ENCODE measurements at places on chromosomes 12 and 14.

DNA sequence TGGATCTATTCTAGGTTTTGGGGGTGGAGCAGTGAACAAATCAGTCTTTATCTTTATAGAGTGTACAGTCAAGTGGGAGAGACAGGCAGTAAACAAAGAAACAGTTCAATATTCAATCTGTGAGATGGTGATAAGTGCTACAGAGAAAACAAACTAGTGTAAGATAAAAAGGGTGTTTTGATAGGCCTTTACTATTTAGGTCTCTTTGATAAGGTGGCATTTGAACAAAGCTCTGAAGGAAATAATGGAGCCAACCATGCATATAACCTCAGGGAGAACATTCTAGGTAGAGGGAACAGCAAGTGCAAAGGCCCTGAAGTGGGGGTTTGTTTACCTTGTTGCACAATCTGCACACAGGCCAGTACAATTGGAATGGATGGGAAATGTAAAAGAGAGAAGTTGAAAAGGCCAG lies 47.3 kb downstream of the PTPN11 start:
- DNase-seq = no peak

DNA sequence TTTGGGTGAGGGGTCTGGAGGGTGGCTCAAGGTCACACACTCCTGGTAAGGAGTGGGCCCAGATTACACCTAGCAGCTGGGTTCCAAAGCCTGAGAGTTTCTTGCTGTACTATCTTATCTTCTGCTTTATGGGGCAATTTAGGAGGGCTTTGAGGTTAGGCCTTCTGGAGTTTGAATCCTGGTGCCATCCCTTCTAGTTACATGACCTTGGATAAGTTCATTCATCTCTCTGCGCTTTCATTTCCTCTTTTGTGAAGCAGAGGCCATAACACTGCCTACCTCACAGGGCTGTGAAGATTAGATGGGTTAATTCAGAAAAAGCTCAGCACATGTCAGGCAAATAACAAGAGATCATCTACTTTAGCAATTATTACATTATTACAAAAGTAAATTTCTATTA lies 7.4 kb upstream of the KRT77 start:
- no peak for DNase-seq

DNA sequence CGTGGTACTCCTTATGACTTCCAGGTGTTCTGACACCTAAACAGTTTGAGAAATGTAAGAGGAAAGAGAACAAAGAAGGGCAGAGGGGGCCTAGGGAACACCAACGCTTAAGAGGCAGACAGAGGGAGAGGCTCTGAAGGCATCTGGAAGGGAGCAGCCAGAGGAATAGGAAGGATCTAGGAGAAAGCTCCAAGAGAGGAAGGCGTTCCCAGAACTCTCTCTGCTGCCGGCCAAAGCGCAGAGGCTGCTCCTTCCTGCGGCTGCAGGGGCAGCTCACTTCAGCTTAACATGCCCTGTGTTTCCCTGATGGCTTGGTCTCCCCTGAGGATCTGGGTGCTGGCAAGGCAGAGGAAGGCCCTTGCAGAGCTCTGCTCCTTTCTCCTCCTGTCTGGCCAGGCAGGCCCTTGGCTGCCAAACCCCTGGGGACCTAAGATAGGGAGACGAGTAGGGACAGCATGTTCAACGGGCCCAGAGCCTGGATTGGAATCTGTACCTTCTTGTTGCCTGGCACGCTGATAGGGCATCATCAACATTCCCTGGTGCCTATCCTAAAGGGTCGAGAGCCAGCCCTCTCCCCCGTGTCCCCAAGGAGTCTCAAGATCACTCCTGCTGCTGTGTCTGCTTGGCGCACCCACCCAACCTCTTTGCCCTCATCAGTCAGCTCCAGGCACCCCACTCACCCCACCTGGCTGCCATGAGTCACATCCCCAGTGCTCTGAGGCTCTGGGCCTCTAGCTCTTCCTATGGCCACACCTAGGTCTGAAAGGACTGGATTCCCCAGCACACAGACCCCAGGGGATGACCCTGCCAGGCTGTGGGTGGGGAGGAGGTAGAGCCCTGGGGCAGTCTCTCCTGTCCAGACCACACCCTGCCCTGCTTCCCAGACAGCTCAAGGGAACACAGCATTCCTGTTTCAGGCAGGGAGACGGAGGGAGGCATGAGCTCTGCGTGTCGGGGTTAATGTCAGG lies 45.6 kb downstream of the LTBP2 start:
- no peak for DNase-seq

DNA sequence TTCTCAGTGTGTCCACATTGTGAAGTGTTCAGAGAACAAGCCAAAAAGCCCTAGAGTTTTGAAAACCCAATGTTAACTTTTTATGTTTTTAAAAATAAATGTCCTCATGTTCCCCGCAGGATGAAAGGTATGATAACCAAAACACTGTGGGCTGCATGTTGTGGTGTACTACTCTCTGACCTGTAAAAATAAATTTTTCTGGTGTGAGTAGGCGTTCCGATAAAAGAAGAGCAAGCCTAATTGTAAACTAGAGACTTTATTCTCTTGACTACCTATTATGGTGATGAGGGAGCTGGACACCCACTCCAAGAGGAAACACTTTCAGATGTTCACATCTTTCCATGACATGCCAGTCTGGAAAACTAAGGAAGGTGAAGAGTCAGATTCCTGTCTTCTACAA lies 18.2 kb downstream of the PTGER2 start:
- no peak for DNase-seq

DNA sequence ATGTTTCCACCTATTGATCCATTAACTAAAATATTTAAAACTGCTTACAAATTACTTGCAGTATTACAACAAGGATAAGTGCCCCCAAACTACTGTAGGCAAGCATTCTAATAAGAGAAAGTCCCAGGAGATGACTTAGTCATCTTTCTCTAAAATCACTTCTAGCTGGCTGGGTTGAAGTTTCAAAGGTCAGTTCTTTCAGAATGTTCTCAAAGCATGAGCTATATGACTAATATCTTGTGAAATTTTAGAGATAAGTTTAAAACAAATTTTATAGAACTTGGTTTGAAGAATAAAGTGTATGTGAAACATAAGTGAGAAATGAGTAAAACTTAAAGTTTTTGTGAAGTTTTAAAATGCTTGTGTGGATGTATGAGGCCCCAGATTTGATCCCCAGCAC lies 24.3 kb upstream of the OR6J1 start:
- no peak for DNase-seq

DNA sequence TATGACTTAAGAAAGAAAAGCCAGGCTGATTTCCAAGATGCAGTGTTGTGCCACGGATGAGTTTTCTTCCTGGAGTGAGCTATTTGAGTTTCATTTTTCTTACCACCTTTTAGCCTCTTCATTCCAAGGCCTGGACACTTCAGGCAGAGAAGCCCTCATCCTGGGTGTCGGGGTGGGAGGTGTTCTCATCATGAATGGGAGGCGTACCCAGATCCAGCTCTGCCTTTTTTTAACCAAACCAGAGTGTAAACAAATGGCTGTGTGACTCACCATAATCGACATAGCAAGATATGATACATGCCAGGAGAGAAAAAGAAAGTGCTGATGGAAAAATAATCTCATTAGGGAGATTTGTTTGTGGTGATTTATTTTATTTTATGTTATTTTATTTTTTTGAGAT lies 79.9 kb downstream of the ARF6 start:
- DNase-seq = no peak

GRCh38 chr12:47733142-47733541 lies 7.9 kb upstream of the ENDOU start:
- DNase-seq = no peak

- DNase-seq = no peak
Measured at GRCh38 chr12:84599539-84599938, 313.1 kb downstream of the SLC6A15 start.

DNA sequence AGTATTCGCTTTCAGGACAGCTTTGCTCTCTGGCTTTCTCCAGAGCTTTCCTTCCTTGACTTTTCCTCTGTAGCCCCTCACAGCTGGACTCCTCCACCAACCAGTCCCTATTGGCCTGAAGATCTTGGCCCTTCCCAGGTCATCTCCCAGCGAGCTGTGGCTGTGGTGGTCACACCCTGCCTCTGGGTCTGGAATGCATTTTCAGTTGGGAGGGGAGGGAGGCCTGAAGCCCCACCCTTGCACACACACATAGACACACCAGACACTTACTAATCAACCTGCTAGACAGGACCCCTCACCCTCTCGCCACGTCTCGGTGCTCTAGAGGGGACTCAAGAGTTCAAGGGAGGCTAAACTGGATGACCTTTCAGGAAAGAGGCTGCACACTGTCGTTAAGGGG lies 13.9 kb downstream of the JDP2 start:
- DNase-seq = no peak

GRCh38 chr12:62625228-62625627 lies 158.6 kb downstream of the MON2 start:
- no peak for DNase-seq

GRCh38 chr12:17381211-17381610 lies 708.8 kb downstream of the RERGL start:
- DNase-seq = no peak

GRCh38 chr12:85440271-85440670 lies 160.3 kb downstream of the ALX1 start:
- no peak for DNase-seq

- no peak for DNase-seq
Measured at GRCh38 chr12:60997869-60998378, 1262.3 kb upstream of the USP15 start.

GRCh38 chr14:93375673-93376156 lies 28.7 kb downstream of the COX8C start:
- no peak for DNase-seq

DNA sequence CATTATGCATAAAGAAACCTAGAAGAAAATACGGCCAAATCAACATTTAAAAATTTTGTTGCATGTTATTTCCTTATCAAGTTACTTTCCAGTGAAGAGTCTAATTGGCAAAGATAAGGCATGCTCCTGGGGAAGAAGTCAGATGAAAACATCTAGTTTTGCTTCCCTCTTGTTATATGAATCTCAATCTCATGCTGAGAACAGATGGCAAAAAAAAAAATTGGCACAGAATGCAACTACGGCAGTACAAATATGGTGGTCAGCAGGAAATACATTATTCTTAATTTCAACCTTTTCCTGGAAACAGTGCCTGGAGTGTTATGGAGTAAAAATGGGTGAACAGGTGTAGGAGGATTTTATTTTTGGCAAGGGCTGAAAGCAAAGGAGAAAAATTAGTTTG lies 32.8 kb downstream of the HECTD4 start:
- no peak for DNase-seq

DNA sequence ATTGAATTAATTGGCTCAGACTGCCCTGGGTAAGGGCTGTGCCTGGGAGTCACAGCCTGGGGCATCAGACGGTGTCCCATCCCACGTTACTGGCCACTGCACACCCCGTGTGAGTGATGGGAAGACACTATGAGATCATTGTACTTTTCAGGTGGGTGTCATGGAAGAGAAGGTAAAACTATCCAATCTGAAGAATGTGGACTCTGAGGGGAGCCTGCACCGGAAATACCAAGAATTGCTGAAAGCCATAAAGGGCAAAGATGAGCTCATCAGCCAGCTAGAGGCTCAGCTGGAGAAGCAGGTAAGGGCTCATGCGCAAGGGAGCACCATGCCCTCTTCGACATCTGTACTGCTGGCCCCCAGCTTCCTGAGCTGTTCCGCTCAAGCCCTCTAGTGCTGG lies 24.0 kb downstream of the PLEKHH1 start:
- no peak for DNase-seq

DNA sequence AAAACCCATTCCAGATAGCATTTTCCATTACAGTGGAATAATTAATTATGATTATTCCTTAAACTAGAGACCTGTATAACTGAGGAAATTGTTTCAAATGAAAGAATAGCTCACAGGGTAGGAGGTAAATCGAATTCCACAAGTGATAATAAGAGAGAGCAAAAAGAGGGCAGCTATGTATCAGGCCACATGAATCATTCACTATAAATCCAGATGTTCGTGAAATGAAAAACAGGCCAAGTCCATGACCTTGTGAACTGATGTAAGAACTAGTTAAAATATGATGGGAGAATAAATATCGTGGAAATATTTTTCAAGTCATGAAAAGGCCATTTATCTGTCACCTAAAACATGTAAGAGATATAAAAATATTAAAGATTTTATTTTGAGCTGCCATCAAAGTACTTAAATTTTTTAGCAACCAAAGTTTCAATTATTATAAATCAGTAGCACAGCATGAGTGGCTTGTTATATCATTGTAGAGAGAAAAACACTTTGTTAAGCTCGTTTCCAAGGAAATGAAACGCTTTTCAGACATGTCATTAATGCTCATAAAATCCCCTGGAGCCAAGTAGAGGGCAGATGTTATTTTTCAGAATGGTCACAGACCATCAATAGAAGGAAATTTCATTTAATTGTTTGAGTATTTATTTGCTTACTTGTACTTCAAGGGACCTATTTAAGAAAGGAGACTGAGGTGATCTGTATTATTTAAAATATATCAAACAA lies 120.6 kb upstream of the CDKN3 start:
- DNase-seq = no peak

GRCh38 chr14:56100556-56100955 lies 17.7 kb upstream of the PELI2 start:
- DNase-seq = no peak

DNA sequence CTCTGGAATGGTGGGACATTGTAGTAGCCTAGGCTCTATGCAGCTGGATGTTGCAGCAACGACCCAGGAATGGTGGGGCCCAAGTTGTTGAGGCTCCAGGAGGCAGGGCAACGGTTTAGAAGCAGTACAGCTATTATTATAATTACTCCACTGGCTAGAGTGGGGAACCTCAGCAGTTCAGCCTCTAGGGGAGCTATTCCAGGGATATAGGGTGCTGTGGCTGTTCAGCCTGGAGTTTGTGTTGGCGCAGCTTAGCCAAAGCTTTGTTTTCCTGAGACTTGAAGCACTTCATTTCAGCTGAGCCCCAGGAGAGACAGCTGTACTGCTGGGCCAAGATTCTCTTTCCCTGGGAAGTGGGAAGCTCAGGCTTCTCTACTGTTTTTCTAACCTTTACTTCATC lies 1023.0 kb upstream of the ATXN7L3B start:
- no peak for DNase-seq

GRCh38 chr12:108551535-108551934 lies 9.4 kb downstream of the SART3 start:
- no peak for DNase-seq

DNA sequence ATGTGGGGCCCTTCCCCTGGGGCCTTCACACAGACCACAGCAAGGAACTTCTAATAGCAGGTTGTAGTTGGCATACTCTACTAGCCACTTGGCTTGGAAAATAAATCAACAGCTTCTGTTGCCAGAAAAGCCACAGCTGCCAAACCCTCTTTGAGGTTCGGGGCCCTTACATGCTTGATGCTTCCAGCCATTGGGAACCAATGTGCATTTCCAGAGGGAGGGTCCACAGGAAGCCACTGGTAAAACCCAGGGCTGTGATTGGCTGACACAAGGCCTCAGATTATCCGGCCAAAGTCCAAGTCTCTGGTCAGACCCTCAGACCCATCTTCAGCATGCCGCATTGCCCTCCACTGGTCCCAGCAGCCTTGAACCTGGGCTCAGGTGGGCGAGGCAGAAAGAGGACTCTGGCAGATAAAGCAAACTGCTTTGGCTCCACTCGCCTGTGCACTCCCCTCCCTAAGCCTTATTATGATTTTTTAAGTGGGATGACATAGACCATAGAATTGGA lies 214.4 kb downstream of the BCL11B start:
- DNase-seq = no peak

- DNase-seq = no peak
Measured at GRCh38 chr12:87678453-87678852, 350.7 kb downstream of the C12orf50 start.
